ENCODE measurements at places on chromosomes 13 and 19.

GRCh38 chr19:12880551-12881171 lies 588 bp downstream of the DNASE2 start:
- peaks cover 17% of the 10 kb centered on the region for H3K36me3 ChIP-seq
- H3K27me3 ChIP-seq: peaks cover 12% of the 10 kb centered on the region
- H3K4me1 ChIP-seq: no peaks in the 10 kb centered on the region
- H3K27ac ChIP-seq: peak overlapping the region; percentile 79
- DNase-seq: peak; percentile 60
- H3K4me3 ChIP-seq: peak overlapping the region; percentile 57

DNA sequence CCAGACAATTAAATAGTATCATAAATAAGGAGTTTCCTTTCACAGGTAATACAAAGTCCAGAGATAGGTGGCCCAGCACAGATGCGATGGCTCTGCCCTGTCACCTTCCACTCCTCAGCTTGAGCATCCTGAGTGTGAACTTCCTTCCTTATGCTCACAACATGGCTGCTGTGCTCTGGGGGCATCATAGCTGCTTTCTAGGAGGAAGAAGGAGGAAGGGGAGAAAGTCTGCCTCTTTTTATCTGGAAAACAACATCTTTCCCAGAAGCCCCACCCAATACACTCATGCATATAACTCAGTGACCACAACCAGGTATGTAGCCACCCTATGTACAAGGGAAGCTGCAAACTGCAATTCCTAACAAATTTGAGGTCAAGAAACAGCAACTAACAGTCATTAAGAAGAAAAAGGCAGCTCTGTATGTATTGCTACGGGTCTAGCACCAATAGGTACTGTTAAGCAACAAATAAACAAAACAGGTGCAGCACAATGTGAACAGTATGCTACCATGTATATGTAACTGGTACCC lies 201.2 kb upstream of the UBL3 start:
- no peaks in the 10 kb centered on the region for H3K4me1 ChIP-seq
- H3K27me3 ChIP-seq: no peaks in the 10 kb centered on the region
- H3K27ac ChIP-seq: no peak overlapping the region
- no peak overlapping the region for H3K4me3 ChIP-seq

DNA sequence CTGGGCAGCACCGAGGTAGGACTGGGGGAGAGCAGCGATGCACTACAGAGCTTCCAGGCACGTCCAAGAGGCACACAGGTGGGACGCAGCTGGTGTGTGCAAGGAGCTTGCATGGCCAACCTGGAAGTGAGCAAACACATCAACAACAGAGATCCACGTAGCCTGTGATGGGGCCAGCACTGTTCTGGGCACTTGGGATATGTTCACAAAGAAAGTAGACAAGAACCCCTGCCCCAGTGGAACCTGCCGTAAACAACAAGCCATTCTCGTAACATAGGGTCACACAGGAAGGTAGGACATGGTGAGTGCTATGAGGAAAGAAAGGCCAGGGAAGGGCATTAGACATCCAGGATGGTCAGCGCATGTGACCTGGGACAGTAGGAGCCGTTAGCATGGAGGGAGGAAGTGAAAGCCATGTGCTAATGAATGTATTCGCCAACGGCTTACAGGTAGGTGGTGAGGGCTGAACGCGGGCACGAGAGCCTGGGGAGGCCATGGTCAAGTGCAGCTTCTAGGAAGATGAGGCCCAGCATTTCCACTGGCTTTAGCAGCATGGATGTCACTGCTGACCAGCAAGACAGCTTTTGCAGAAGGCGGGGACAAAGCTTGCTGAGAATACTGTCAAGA lies 105.5 kb downstream of the TEX26 start:
- no peak overlapping the region for H3K27ac ChIP-seq
- H3K27me3 ChIP-seq: no peaks in the 10 kb centered on the region
- H3K4me1 ChIP-seq: no peaks in the 10 kb centered on the region
- no peaks in the 10 kb centered on the region for H3K36me3 ChIP-seq
- no peak for DNase-seq

GRCh38 chr13:99353836-99354235 lies 46.6 kb upstream of the GPR183 start:
- H3K27me3 ChIP-seq: no peaks in the 10 kb centered on the region
- H3K4me3 ChIP-seq: no peak overlapping the region
- H3K36me3 ChIP-seq: peaks cover 20% of the 10 kb centered on the region
- H3K27ac ChIP-seq: no peak overlapping the region

- H3K27me3 ChIP-seq: no peaks in the 10 kb centered on the region
- no peak for DNase-seq
Measured at GRCh38 chr19:7263521-7263920, 30.7 kb downstream of the INSR start.

GRCh38 chr19:6516659-6517291 lies 14.1 kb upstream of the TNFSF9 start:
- peaks cover 14% of the 10 kb centered on the region for H3K4me1 ChIP-seq
- peak overlapping the region; percentile 66 for H3K4me3 ChIP-seq
- no peaks in the 10 kb centered on the region for H3K27me3 ChIP-seq

DNA sequence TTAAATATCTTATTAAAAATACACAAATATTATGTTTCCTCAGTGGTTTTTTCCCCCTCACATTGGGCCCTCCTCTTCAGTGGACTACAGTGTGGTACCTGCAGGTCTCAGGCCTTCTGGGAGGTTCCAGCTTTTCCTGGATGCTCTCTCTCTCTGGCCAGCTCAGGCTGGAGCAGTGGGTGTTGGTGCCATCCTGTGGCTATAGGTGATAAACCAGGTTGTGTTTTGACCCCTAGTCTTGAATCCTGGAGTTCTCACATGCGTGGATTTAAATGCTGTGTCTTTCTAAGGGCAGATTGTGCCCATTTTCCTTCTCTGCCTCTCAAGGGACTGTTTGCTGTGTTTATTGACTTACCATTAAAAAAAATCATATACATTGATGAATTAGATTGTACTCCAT lies 41.2 kb upstream of the ZNF527 start:
- no peak for DNase-seq
- H3K4me1 ChIP-seq: no peaks in the 10 kb centered on the region
- no peak overlapping the region for H3K27ac ChIP-seq
- no peaks in the 10 kb centered on the region for H3K27me3 ChIP-seq
- no peak overlapping the region for H3K4me3 ChIP-seq

GRCh38 chr13:21777166-21777565 lies 106.3 kb downstream of the FGF9 start:
- H3K27me3 ChIP-seq: no peaks in the 10 kb centered on the region
- no peaks in the 10 kb centered on the region for H3K36me3 ChIP-seq
- DNase-seq: no peak
- peak overlapping the region; percentile 65 for H3K27ac ChIP-seq
- H3K4me1 ChIP-seq: no peaks in the 10 kb centered on the region

GRCh38 chr19:46180701-46181387 lies 32.8 kb downstream of the IGFL2 start:
- DNase-seq: no peak
- no peaks in the 10 kb centered on the region for H3K27me3 ChIP-seq
- H3K4me1 ChIP-seq: no peaks in the 10 kb centered on the region
- no peak overlapping the region for H3K27ac ChIP-seq

DNA sequence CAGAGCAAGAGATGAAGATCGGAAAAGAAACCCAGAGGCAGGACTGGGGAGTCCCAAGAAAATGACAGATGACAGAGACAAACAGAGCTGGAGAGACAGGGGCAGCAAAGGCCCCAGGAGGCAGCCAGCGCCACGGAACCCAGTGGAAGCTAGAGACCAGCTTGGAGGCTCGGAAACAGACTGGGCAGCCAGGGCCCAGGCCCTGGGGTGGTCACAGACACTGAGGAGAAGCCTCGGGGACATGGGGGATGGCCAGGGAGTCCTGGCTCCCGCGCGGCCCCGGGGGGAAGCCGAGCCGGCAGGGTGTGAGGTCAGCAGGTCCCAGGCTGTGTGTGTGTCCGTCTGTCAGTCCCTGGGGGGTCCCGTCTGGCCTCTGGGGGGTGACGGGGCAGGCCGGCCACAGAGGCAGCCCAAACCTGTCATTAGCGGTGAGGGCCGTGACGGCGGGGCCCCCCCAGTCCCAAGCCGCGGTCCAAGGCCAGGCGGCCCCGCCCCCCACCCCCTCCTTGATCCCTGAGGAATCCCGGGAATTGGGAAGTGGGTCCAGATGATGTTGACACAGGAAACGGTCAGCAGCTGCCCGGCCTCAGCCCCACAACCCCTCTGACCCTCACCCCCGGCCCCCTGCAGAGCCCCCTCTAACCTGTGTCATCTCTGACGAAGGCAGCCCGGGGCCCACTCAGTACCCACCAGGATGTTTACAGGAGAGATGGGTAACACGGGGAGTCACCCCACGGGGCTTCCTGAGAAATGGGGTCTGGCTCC lies 2.5 kb upstream of the TMEM190 start:
- DNase-seq: no peak
- H3K27ac ChIP-seq: no peak overlapping the region
- peaks cover 38% of the 10 kb centered on the region for H3K27me3 ChIP-seq
- no peaks in the 10 kb centered on the region for H3K4me1 ChIP-seq
- no peaks in the 10 kb centered on the region for H3K36me3 ChIP-seq
- H3K4me3 ChIP-seq: no peak overlapping the region

DNA sequence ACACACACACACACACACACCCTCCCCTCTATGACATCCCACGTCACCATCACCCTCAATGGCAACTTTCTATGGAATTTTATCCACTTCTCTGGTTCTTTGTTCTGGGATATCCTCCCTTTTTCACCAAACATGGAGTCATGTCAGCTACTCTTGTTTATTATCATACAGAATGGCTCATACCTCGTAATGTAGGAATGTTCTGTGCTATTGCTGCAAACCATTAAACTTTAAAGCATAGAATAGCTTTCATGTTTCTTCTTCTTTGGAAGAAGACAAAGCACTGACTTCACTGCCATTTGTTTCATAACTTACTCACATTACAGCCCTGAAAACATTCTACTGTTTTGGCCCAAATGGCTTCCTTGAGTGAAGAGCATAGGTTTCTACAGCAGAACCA lies 163.4 kb downstream of the FOXO1 start:
- no peak overlapping the region for H3K27ac ChIP-seq
- H3K27me3 ChIP-seq: no peaks in the 10 kb centered on the region
- no peaks in the 10 kb centered on the region for H3K36me3 ChIP-seq
- H3K4me3 ChIP-seq: no peak overlapping the region
- no peak for DNase-seq
- peaks cover 13% of the 10 kb centered on the region for H3K4me1 ChIP-seq

GRCh38 chr13:45481688-45482087 lies 16.9 kb downstream of the COG3 start:
- H3K27me3 ChIP-seq: no peaks in the 10 kb centered on the region
- no peaks in the 10 kb centered on the region for H3K4me1 ChIP-seq
- H3K4me3 ChIP-seq: no peak overlapping the region
- peaks cover 22% of the 10 kb centered on the region for H3K36me3 ChIP-seq
- DNase-seq: no peak
- no peak overlapping the region for H3K27ac ChIP-seq

DNA sequence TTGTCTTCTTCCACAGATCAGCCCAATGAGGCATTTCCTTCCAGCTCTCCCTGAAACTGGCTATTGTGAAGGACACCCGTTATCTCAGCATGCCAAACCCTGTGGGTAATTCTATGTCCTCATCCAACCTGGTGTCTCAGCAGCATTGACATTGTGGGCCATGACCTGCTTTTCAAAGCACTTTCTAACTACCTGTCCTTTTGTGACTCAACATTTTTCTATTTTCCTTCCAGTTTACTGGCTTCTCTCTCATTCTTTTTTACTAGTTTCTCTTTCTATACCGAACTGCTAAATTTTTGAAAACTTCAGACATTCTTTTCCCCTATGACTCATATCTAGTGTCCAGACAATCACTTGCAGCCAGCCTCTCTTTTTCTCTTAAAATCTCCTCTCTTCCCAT lies 136.4 kb upstream of the HTR2A start:
- H3K27ac ChIP-seq: no peak overlapping the region
- DNase-seq: no peak
- H3K4me1 ChIP-seq: no peaks in the 10 kb centered on the region
- H3K36me3 ChIP-seq: no peaks in the 10 kb centered on the region

DNA sequence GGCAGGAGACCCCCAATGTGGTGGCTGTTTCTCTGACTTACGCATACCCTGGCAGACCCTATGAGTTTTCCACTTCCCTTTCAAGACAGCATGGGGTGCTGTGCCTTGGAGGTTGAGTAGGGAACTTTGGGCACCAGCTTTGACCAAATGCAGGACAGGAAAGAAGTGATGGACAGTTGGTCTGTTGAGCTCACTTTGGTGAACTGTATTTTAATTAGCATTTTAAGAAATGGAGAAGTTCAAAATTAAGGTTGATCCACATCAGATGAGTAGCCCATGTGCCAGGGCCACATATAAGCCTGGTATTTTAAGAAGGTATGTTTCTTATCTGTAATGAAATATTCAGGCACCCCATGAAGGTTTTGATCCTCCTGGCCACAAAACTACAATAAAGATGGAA lies 46.1 kb upstream of the RAP2A start:
- H3K4me1 ChIP-seq: no peaks in the 10 kb centered on the region
- no peaks in the 10 kb centered on the region for H3K27me3 ChIP-seq
- no peak overlapping the region for H3K27ac ChIP-seq
- H3K36me3 ChIP-seq: peaks cover 17% of the 10 kb centered on the region

DNA sequence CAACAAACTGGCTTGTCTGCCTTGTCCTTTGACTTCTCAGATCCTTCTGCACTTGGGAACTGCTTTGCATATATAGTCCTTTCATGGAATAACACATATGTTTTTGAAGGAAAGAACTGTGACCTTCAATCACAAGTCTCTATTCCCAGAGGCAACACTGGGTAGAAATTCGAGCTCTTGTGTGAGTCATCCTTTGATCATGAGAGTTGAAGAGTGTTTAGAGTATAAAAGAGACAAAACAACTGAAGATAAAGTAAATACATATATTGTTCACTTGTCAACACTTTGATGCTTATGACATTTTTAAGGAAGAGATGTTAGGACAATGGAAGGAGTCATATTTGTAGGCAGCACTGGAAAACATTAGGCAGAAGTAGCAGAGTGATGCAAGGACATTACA lies 5.2 kb upstream of the OR7A5 start:
- no peaks in the 10 kb centered on the region for H3K36me3 ChIP-seq
- H3K4me3 ChIP-seq: no peak overlapping the region
- H3K27ac ChIP-seq: no peak overlapping the region
- H3K4me1 ChIP-seq: no peaks in the 10 kb centered on the region
- no peaks in the 10 kb centered on the region for H3K27me3 ChIP-seq
- DNase-seq: no peak

DNA sequence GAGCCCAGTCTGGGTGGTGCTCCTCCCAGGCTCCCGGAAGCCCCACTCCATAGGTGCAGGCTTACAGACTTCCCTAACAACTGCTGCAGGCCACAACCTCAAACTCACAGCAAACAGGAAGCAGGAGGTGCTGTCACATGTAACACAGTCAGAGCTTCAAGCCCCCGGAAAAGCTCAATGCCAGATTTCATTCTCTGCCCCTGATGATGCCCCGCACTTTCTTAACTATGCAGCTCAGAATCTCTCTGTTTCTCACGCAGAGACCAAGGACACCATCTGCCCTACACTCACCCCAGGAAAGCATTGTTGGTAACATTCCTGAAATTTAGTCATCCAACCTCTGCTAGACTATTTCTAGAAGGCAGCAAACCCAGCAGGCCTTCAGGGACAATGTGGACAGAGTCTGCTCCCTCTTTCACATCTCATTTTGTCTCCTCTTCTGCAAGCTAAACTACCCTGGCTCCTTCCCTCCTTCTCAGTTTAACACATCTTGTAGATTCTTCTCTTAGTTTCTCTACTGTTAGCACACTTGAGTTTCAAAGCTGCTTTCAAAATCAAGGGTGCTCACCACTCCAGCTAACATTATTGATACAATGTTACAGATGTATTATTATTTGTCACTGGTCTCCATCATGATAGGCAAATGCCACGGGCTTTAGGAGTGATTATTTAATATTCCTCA lies 162.5 kb downstream of the KCTD12 start:
- H3K36me3 ChIP-seq: no peaks in the 10 kb centered on the region
- peaks cover 19% of the 10 kb centered on the region for H3K4me1 ChIP-seq
- peak overlapping the region; percentile 39 for H3K27ac ChIP-seq
- H3K4me3 ChIP-seq: no peak overlapping the region
- no peak for DNase-seq

Data from right atrium auricular region (tissue), 2 donors.